ENCODE measurements at places on chromosomes 5 and 9.

DNA sequence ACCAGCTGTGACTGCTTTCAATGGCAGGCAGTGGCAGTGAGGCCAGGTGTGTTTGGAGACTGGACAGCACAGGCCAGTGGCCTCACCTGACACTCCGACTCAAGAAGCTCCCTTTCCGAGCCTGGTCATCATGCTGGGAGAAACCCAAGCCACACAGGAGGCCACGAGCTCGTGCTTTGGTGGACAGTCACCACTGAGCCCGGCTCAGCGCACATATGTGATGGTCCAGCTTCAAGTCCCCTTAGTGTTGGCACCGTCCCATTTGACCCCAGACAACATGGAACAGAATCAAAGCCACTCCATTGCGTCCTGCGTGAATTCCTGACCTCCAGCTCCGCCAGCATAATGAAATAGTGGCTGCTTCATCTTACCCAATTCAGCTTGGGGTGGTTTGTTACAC is 64.0 kb upstream of the PPP1R26 start:
- no peak for DNase-seq

DNA sequence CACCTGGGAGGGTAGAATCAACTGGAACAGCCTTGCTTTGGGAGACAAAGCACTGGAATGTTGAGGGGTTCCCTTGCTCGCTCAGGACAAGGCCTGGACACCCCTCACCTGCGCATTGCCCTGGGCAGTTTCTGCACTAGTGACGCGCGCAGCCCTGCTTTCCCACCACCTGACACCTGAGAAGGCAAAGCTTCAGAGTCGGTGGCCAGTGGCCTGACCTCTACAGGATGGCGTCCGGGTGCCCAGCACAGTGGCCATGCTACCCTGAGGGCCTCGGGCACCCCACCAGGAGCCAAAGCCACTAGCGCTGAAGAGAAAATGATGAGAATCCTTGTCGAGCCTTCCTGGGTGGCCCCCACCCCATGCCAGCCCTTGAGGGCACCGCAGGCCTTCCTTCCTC is 161.3 kb downstream of the OLFM1 start:
- no peak for DNase-seq

DNA sequence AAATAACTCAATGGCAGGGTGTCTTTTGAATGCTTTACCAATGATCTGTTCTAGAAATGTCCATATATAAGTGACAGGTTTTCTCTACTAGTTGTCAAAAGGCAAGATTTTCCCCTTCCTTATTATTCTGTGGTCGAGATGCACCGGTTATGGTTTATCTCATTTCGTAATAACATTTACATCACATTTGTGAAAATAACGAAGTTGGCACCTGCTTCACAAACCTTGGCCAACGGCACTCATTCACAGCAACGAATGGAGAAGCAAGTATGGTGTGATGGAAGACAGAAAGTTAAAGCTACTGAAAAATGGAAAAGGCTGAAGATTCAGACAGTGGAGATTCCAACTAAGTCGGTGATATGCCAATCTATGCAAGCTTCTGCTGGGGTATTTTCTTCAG is 235.8 kb downstream of the KCTD16 start:
- no peak for DNase-seq

DNA sequence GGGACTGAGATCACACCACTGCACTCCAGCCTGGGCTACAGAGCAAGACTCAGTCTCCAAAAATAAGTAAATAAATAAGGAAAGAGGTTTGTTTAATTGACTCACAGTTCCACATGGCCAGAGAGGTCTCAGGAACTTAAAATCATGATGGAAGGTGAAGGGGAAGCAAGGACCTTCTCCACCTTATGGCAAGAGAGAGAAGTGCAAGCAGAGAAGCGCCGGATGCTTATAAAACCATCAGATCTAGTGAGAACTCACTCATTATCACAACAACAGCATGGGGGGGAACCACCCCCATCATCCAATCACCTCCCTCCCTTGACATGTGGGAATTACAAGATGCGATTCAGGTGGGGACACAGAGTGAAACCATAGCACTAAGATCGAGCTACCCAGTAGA is 22.8 kb upstream of the RGMB start:
- DNase-seq = no peak

- no peak for DNase-seq
These were observed 106.3 kb upstream of the SSBP2 start for GRCh38 chr5:81856948-81857928.

DNA sequence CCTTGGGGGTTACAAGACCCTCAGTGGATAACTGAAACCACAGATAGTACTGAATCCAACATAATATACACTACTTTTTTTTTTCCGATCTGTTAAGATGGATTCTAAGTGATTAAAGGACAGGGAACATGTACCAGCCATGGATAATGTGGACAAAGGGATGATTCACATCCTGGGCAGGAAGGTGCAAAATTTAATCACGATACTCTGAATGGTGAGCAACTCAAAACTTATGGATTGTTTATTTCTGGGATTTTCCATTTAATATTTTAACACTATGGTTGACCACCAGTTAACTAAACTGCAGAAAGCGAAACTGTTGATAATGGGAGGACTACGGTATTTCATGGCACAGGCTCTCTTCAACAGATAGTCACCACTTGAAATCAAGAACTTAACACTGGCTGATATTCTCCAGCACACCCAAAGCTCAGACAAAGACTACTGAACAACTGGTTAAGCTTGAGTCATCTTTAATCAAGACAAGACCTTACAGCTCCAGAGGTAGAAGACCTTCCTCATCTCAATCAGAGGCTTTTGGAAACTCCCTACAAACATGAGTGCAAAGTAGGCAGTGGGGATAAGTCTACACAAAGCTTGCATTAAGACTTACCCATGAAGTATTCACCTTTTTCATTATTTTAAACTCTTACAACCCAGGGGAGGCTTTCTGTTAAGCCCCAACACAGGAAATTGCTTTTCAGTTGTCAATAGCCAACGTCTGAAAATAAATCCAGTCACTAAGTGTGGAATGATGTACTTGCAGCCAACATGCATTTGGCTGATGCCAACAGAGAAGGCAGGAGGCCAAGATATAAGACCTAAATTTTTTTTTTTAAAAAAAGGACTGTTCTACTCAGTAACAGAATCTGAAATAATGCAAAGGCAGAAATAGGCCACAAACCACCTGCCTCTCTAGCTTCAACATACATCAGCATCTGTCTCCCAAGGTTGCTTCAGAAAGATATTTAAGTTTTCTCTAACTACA is 78.7 kb downstream of the ELAVL2 start:
- DNase-seq = no peak

- no peak for DNase-seq
These were observed 32.4 kb upstream of the TNFSF8 start for GRCh38 chr9:114962809-114963208.

DNA sequence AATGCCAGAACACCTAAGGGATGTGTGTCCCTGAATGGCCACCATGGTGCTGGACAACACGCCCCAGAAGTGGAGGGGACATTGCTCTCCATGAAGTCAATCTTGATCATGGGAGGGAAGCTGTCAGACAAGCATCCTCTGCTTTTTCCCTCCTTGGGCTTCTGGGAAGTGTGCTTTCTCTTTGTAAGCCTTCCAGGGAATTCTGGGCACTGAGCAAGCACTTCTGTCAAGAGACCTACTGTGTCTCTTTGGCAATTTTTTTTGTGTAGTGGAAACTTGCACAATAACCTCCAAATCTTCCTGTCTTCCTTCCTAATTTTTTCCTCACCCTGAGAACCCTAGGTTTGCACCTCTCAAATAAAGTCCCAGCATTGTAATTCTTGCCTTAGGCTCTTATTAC is 132.0 kb downstream of the SEC61B start:
- no peak for DNase-seq

DNA sequence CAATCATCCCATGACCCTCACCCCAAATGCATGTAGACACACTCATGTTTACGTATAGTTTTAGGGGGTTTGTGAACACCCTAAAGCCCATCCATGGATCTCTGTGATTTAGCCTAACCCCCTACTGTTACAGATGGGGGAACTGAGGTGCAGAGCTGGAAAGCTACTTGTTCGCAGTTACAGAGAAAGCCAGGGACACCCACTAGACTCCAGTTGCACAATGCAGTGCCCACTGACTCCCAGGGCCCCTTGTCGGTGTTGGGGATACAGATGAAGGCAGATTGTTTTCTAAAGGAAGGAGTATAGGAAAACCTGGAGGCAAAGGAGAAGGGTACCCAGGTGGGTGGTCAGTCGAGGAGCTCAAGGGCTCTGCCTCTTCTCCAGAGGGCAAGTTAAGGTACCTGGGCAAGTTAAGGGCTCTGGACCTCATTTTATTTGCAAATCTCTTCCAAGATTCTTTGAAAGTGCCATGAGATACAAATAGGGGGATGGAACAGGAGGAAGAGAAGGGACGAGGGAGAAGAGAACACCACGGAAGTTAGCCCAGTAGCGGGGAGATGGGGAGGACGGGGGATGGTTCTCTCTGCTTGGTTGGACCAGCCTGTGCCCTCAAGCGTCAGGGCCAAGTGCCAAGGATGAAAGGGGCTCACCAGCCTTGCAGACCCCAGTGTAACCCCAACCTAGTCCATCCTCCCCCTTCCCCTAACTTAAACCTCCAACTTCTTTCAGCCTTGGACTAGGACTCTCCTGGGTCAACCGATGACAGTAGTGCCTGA is 958 bp downstream of the MYOZ3 start:
- DNase-seq = no peak

DNA sequence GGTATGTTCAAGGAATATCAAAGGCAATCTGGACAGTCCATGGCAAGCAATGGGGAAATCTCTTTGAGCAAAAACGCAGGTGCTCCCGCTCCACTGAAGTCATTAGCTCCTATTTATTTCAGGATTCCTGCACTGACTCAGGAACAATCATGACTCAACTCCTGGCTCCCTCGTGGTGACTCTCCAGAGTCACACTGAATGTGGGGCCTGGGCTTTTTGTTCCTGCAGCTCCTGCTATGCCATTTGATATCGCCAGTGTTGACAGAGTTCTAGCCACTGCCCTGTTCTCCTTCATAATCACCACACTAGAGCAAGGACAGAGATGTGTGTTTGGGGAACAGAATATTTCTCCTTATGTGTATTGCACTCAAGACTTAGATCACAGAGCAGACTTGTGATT is 187.2 kb upstream of the ZNF462 start:
- no peak for DNase-seq

DNA sequence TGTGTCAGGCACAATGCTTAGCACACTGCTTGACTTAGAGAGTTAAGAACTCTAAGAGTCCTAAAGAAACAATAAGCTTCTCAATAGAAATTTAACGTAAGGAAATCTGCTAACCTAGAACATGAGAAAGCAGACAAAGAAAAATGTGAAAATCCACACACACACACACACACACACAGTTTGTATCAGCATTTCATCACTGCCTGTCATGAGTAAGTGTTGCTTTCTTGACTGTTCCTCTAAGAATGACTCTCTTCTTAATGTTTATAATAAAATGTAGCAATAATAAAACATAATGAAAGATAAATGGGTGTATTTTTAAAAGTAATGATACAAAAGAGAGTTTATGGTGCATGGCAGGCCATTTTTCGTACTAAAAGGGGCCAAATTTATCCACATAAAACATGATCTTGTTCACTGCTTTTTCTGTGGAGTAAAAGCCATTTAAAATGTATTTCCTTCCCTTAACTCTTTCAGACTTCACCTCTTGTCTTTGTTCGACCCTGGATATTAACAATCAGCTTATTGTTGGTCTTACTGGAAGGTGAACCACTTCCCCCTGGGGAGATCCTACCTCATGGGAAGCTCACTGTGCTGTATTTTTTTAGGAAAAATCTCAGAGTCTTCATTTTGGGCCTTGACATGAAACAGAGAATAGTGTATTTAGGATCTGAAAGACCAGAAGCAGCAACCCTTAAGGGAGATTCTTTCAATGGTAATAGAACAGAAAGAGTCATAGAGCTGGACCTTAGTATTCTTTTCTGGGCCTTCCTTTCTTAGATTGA is 107.3 kb upstream of the ANKRD55 start:
- no peak for DNase-seq

- DNase-seq = no peak
These were observed 9.6 kb upstream of the SLC30A5 start for GRCh38 chr5:69084195-69084594.

GRCh38 chr5:155270725-155271124 is 257.2 kb downstream of the KIF4B start:
- no peak for DNase-seq

DNA sequence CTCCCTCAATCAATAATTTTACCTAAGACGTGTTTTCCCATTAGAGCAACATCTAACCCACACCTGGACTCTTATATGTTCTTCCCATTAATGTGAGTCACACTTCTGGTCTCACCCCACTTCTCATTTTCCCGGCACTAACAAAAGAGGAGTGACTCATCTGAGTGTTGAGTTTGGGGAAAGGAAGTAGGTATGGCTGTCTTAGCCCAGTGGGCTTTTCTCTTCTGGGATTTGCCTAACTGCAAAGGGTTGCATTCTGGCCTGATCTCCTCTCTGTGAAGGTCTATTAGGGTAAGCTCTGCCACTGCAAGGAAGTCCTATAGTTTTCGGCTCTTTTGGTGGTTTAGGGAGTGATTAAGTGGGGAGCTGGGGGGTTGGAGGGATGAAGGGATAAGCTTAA is 195.6 kb downstream of the KIAA0825 start:
- DNase-seq = no peak

- DNase-seq = no peak
These were observed 67.7 kb upstream of the RAD23B start for GRCh38 chr9:107215381-107215780.
